Uterus (tissue), 4 donors: ENCODE measurements at places on chromosomes 11 and 22. TPM values are rescaled to one million over a fixed set of nuclear protein-coding genes. Genes with fewer than 3 reads are reported as not detected.

The SHISA8 gene
- 0.30 TPM for total RNA-seq

The FJX1 gene
- 4.9 TPM for total RNA-seq

The KRTAP5-10 gene
- total RNA-seq, result not detected

The CCDC116 gene
- 1.5 TPM for total RNA-seq

The MS4A6E gene
- total RNA-seq, result not detected

The CRYBB2 gene
- total RNA-seq, result not detected

The CYB5R2 gene
- total RNA-seq, result 10.5 TPM

The OVOL1 gene
- total RNA-seq, result not detected

The SLC22A24 gene
- not detected for total RNA-seq

The FTH1 gene
- 1,927 TPM for total RNA-seq

The ACRV1 gene
- not detected for total RNA-seq

The RAB3IL1 gene
- total RNA-seq, result 60.3 TPM

DNA sequence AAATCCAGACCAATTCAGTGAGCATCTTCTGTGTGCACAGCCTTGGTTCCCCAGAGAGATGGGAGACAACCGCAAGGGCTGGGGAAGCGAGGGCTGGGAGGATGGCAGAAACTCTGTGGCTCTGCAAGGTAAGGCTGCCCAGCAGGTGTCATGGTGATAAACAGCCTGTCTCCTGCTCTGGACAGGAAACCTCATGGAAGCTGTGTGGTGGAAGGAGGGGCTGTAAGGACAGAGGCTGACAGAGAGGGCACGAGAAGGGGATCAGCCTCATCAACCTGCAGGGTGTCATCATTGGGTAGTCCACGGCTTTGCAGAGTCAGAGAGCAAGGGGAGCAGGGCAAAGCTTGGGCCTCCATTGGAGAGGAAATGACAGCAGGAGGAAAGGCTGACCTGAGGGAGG is 138.4 kb upstream of the CADM1 start:
- H3K4me3 ChIP-seq, result no peak overlapping the region
- H3K27me3 ChIP-seq, result no peaks in the 10 kb centered on the region
- no peaks in the 10 kb centered on the region for H3K4me1 ChIP-seq

- DNase-seq, result no peak
- H3K36me3 ChIP-seq, result no peaks in the 10 kb centered on the region
- H3K27me3 ChIP-seq, result no peaks in the 10 kb centered on the region
- no peaks in the 10 kb centered on the region for H3K4me1 ChIP-seq
- no peak overlapping the region for H3K27ac ChIP-seq
These were observed 18.6 kb downstream of the ATM start for GRCh38 chr11:108241330-108242037.

DNA sequence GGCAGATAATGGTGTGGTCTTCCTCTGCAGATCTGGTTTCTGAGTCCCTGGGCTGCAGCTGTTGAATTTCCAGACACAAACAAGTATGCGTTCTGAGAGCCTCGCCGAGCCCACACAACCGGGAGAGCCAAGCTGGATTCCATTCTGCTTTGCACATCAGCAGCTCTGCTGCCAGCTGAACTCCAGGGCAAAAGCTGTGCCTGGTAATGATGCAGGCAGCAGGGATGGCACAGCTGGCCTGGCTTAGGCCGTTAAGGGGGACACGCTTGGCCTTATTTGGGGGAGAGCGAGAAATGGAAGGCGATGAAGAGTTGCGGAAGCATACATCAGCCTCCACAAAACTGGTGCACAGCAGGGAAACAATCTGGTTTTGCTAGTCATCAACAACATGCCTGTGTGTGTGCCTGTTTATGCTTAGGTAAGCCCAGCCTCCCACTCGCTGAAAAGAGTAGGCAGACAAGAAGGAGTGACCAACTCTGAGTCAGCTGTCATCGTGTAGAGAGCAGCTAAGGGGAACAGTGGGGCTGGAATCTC is 25.1 kb downstream of the ADAMTS8 start:
- no peaks in the 10 kb centered on the region for H3K36me3 ChIP-seq
- peaks cover 22% of the 10 kb centered on the region for H3K4me1 ChIP-seq
- H3K27me3 ChIP-seq, result no peaks in the 10 kb centered on the region
- peak; percentile 73 for DNase-seq

GRCh38 chr11:110870816-110871522 is 158.7 kb upstream of the ARHGAP20 start:
- no peak overlapping the region for H3K27ac ChIP-seq
- H3K27me3 ChIP-seq, result no peaks in the 10 kb centered on the region
- no peaks in the 10 kb centered on the region for H3K4me1 ChIP-seq

DNA sequence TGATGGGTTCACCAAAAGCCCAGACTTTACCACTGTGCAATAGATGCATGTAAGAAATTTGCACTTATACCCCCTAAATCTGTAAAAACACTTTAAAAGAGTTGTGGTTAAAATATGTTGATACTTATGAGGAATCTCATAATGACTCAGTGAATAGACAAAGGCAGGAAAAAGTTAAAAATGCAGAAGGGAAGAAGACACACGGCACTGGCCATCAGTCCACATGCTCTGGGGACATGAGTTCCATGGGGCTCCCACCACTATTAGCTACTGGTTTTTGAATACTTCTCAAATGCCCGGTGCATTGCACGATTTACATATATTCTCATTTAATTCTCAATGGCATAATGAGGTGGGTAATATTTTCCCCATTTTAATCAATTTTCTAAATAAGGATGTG is 59.3 kb upstream of the BLID start:
- H3K36me3 ChIP-seq, result no peaks in the 10 kb centered on the region
- no peak for DNase-seq
- no peaks in the 10 kb centered on the region for H3K4me1 ChIP-seq
- no peak overlapping the region for H3K27ac ChIP-seq
- H3K27me3 ChIP-seq, result no peaks in the 10 kb centered on the region

GRCh38 chr11:72305077-72305476 is 61.1 kb upstream of the PHOX2A start:
- H3K27me3 ChIP-seq, result no peaks in the 10 kb centered on the region
- no peaks in the 10 kb centered on the region for H3K36me3 ChIP-seq
- DNase-seq, result no peak
- H3K4me3 ChIP-seq, result no peak overlapping the region

GRCh38 chr22:41285441-41285819 is 557 bp downstream of the RANGAP1 start:
- DNase-seq, result peak; percentile 46
- H3K4me3 ChIP-seq, result peak overlapping the region; percentile 59
- H3K4me1 ChIP-seq, result no peaks in the 10 kb centered on the region
- peak overlapping the region; percentile 88 for H3K27ac ChIP-seq
- H3K36me3 ChIP-seq, result no peaks in the 10 kb centered on the region
- no peaks in the 10 kb centered on the region for H3K27me3 ChIP-seq

DNA sequence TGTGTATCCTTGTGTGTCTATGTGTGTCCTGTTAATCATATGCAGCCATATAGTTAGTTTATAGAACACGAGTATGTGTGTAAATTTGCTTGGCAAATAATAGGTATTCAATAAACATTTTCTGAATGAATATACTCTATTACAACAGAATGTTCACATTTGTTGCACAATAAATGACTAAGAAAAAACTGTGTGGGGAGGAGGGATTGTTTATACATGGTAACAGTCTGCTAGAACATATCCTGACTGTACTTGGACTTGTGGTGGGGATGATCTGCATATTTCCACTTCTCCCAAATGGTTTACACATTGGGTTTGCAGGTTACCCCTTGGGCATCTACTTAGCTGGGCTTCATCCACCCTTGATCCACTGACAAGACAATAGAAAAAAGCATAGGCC is 194.6 kb downstream of the INSC start:
- H3K4me1 ChIP-seq, result no peaks in the 10 kb centered on the region
- no peaks in the 10 kb centered on the region for H3K27me3 ChIP-seq
- no peak for DNase-seq
- H3K36me3 ChIP-seq, result no peaks in the 10 kb centered on the region
- no peak overlapping the region for H3K27ac ChIP-seq

GRCh38 chr11:122917311-122917710 is 34.8 kb downstream of the JHY start:
- no peak overlapping the region for H3K4me3 ChIP-seq
- no peaks in the 10 kb centered on the region for H3K4me1 ChIP-seq
- peak; percentile 45 for DNase-seq
- H3K27ac ChIP-seq, result no peak overlapping the region

DNA sequence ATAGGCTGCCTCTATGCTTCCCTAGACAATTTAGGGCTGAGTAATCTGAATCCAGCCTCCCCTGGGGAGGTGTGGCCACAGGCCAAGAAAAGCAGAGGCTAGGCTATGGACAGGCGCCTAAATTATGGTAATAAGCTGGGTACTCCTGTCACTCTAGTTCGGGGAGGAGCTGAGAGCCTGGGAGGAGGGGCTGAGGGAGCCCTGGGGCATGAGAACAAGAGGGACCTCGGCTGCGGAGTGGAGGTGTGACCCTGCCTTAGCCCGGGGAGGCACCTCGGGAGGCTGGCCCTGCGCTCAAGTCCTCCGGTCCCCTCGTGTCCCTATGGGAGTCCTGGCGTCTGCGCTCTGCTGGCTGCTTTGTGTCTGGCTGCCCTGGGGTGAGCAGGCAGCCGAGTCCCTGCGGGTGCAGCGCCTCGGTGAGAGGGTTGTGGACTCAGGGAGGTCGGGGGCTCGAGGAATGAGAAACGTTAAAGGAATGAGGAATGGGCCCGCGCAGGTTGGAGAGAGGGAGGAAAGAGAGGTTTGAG is at the start of gene OTOG:
TSS of gene OTOG (plus strand) at position 209 of the 527 bp plus-strand sequence. CDS start at position 323, 114 bp downstream.
- no peak for DNase-seq
- no peak within 1 kb of the TSS for H3K4me3 ChIP-seq
- no peaks in the 10 kb centered on the region for H3K27me3 ChIP-seq
- no peaks in the 10 kb centered on the region for H3K36me3 ChIP-seq
- no peak within 1 kb of the TSS for H3K27ac ChIP-seq
- no peaks in the 10 kb centered on the region for H3K4me1 ChIP-seq

GRCh38 chr11:75480185-75481175 is 45.3 kb downstream of the GDPD5 start:
- no peaks in the 10 kb centered on the region for H3K27me3 ChIP-seq
- no peak overlapping the region for H3K27ac ChIP-seq
- no peaks in the 10 kb centered on the region for H3K36me3 ChIP-seq
- no peak overlapping the region for H3K4me3 ChIP-seq
- no peak for DNase-seq

- H3K4me3 ChIP-seq, result no peak overlapping the region
- no peak overlapping the region for H3K27ac ChIP-seq
- peaks cover 10% of the 10 kb centered on the region for H3K4me1 ChIP-seq
- DNase-seq, result no peak
- H3K36me3 ChIP-seq, result no peaks in the 10 kb centered on the region
These were observed 88.8 kb downstream of the ABTB2 start for GRCh38 chr11:34268906-34269430.

GRCh38 chr11:17699147-17700114 is 19.9 kb upstream of the MYOD1 start:
- H3K27me3 ChIP-seq, result no peaks in the 10 kb centered on the region
- H3K4me1 ChIP-seq, result no peaks in the 10 kb centered on the region
- no peak overlapping the region for H3K4me3 ChIP-seq
- H3K36me3 ChIP-seq, result no peaks in the 10 kb centered on the region
- DNase-seq, result no peak
- H3K27ac ChIP-seq, result no peak overlapping the region

GRCh38 chr22:31956360-31956759 is 12.0 kb downstream of the YWHAH start:
- H3K27me3 ChIP-seq, result no peaks in the 10 kb centered on the region
- H3K4me1 ChIP-seq, result peaks cover 12% of the 10 kb centered on the region
- H3K36me3 ChIP-seq, result no peaks in the 10 kb centered on the region
- DNase-seq, result no peak

- no peaks in the 10 kb centered on the region for H3K27me3 ChIP-seq
- no peaks in the 10 kb centered on the region for H3K4me1 ChIP-seq
- H3K4me3 ChIP-seq, result no peak overlapping the region
- DNase-seq, result no peak
These were observed 35.2 kb downstream of the KCNJ4 start for GRCh38 chr22:38419858-38420160.

DNA sequence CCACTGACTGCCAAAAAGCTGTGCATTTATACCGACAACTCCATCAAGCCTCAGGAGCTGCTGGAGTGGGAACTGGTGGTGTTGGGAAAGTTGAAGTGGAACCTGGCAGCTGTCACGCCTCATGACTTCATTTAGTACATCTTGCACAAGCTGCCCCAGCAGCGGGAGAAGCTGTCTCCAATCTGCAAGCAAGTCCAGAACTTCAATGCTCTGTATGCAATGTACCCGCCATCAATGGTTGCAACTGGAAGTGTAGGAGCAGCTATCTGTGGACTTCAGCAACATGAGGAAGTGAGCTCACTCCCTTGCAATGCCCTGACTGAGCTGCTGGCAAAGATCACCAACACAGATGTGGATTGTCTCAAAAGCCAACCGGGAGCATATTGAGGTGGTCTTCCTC is at the start of gene SLC22A25:
TSS of gene SLC22A25 (minus strand) at position 67 of the 400 bp plus-strand sequence. CDS start 13,947 bp downstream, outside the sequence.
- no peaks in the 10 kb centered on the region for H3K27me3 ChIP-seq
- no peak within 1 kb of the TSS for H3K4me3 ChIP-seq
- H3K4me1 ChIP-seq, result no peaks in the 10 kb centered on the region

DNA sequence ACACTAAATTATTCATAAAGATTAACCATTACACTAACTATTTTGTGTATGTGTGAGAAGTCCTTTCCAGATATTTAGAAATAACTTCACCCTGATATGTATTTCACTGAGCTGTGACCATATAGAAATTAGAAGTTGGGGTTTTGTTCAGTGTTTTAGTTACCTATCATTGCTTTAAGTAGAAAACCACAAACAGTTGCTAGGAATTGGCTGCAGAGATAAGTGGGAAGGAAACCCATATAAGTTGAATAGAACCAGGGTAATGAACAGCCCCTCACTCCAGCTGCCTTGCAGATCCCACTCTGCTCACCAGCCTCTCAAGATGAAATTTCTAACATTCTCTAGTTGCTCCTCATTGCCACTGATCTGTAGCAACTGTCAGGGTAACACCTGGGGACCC is 10.3 kb downstream of the SRSF8 start:
- H3K4me3 ChIP-seq, result no peak overlapping the region
- H3K36me3 ChIP-seq, result no peaks in the 10 kb centered on the region
- peak overlapping the region; percentile 53 for H3K27ac ChIP-seq
- H3K4me1 ChIP-seq, result peaks cover 10% of the 10 kb centered on the region
- no peak for DNase-seq

DNA sequence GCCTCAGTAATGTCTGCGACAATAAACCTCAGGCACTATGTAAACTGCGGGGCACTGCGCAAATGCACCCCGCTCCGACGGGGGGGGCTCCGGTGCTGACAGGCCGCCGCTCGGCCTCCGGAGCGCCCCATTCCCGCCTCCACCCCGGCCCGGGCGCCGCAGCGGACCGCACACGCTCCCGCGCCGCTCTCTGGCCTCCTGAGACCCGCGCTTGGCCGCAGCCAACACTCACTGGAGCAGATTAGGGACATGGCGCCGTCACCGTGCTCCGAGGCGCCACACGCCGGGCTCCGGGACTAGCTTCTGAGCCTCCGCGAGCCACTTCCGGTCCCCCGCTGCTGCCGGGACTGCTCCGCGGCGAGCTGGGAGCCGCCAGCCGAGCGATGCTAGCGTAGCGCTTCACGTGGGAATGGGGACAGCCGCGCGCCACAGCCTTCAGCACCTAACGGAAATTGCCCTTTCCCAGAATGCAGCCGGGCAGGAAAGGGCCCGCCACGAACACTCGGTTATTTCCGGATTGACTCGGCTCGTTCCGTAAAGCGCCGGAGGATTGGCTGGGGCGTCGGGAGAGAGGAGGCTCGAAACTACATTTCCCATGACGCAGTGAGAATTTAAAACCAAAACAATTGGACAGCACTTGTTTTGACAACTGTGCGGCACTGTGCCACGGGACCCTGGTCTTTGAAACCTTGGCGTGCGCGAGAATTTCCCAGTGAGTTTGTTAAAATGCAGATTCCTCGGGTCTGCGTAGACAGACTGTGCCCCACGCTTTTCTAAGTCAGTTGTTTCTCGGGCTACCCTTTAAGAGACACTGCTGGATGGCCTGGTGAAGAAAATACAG is at the start of gene PRPF19:
TSS of gene PRPF19 (minus strand) at position 454 of the 841 bp plus-strand sequence. CDS start at position 251, 203 bp downstream.
- peak within 1 kb of the TSS; percentile 84 for H3K27ac ChIP-seq
- H3K36me3 ChIP-seq, result no peaks in the 10 kb centered on the region
- H3K4me3 ChIP-seq, result peak within 1 kb of the TSS; percentile 75
- DNase-seq, result peak; percentile 99
- peaks cover 13% of the 10 kb centered on the region for H3K4me1 ChIP-seq
